ENCODE measurements at places on chromosomes 7 and 10.

GRCh38 chr10:14476641-14477407 is 146.1 kb upstream of the FRMD4A start:
- no peak for DNase-seq

DNA sequence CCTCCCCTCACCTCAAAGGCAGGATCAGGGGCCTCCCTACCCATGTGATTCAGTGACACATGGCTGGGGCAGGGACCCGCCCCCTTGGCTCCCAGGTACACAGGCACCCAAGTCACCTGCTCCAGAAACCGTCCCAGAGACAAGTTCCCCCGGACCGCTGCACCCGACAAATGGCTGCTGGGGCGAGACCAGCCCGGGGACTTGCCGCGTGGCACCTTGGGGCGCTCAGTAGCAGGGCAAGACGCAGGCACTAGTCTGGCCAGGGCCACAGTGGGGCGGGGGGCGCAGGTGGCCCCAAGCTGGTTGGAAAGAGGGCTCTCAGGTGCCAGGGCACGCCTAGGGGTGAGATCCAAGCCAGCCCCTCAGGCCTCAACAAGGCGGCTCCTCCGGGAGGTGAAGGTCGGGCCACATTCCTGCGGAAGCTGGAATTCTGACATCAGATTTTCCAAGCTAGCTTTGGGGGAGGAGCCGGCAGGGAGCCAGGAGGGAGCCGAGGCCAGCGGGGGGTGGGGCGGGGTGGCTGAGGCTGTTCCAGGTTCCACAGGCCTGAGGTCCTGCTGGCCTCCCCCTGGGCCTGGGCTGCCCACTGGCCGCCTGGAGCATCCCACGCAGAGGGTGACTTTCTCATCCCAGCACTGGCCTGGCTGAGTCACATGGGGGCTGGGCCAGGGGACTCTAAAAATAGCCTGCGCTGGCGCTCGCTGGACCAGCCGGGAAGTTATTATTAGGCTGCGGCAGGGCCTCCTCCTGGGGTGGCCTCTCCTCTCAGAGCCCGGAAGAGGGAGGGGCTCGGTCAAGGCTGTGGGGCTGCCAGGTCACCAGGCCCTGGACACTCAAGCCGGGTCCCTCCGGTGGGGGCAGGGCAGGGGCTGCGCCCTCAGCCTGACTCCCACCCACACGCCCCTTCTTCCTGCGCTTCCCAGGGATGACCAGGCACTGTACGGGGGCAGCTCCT is 20.5 kb upstream of the INPP5A start:
- peak; percentile 69 for DNase-seq

GRCh38 chr10:101453791-101454718 is 100.1 kb downstream of the BTRC start:
- DNase-seq: no peak

DNA sequence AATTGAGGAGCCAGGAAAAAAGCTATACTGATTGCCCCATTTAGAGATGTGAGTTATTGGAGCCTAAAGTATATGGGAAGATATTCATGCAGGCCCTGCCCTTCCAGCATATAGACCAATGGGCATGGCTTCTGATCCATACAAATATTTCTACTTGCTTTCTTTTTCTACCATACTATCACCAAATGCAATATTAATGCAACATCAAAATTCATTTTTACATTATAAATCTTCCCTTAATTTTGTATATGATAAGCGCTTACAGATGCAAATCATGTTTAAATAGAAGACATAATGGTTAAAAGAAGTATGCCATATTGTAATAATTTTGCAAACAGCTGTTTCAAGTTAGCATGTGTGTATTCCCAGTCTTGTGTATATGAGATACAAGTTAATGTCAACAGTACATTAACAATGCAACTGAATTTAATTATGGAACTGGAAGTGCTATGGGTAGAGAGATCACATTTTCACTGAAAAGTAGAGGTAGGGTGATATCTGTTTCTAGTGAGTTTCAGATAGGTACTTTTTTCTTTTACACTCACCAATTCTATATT is 24.6 kb upstream of the WNT16 start:
- DNase-seq: no peak

DNA sequence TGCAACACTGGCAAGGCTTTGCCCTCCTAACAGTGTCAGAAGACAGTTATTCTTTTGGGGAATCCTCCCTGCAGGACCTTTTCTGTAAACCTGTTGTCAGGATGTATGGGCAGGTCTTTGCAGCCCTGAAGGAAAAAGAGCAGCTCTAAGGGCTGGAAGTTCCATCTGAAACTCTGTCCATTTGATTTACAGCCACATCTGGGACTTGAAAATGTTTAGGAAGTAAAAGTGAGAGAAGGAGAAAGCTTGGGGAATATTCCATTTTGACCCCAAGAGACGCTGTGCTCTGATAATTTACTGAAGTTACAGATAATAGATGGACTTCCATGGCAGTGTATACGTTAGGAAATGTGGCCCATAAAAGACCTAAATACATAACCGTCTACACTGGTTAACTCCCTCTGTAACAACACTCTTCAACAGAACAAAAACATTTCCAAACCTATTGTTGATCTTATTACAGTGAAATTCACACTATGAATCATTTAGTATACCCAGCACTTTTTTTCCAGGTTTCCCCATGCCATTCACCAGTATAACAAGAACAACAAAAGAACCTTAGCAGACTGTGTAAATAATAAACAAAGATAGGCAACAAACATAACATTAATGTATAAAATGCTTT is 89.1 kb downstream of the KIAA1549 start:
- DNase-seq: no peak

- no peak for DNase-seq
These were observed 23.3 kb downstream of the CYP17A1 start for GRCh38 chr10:102813734-102814452.

All from substantia nigra (tissue), 51 donors.